Tracheal epithelial cell (primary cell): ENCODE measurements at places on chromosomes 16 and 17. TPM values are rescaled to one million over a fixed set of nuclear protein-coding genes. Genes with fewer than 3 reads are reported as not detected.

Gene TSPAN10
- total RNA-seq: 0.21 and 0.48 TPM in 2 replicates

Gene LRRC46
- not detected in 2 replicates for total RNA-seq

Gene LGALS3BP
- 235 and 420 TPM in 2 replicates for total RNA-seq

Gene BCL6B
- under 0.01 TPM in 2 replicates for total RNA-seq

Gene CDRT4
- total RNA-seq: 0.24 and 0.43 TPM in 2 replicates

Gene CCP110
- total RNA-seq: 2.7 and 6.0 TPM in 2 replicates

Gene CTRB2
- not detected in 2 replicates for total RNA-seq

Gene CES1
- total RNA-seq: 1.2 TPM in 1 of 2 replicates, not detected in the other

Gene IL21R
- total RNA-seq: 0.21 TPM in 1 of 2 replicates, not detected in the other

Gene HASPIN
- 0.43 and 2.2 TPM in 2 replicates for total RNA-seq

Gene CD300LF
- not detected in 2 replicates for total RNA-seq

Gene NPIPA5
- 0.24 and 3.4 TPM in 2 replicates for total RNA-seq

Gene USP43
- total RNA-seq: 11.1 and 17.6 TPM in 2 replicates

Gene TBC1D3G
- not detected in 2 replicates for total RNA-seq

Gene RRAD
- 62.4 and 118 TPM in 2 replicates for total RNA-seq

Gene TMEM238L
- not detected in 2 replicates for total RNA-seq

Gene RILP
- total RNA-seq: 6.7 and 9.8 TPM in 2 replicates

Gene BRIP1
- total RNA-seq: 1.5 and 3.6 TPM in 2 replicates

Gene NPB
- total RNA-seq: 1.9 and 2.6 TPM in 2 replicates

Gene KRT12
- total RNA-seq: not detected in 2 replicates

Gene RAC3
- 14.3 and 40.7 TPM in 2 replicates for total RNA-seq

Gene GAST
- 2.1 TPM in 1 of 2 replicates, not detected in the other for total RNA-seq

Gene KRT20
- not detected in 2 replicates for total RNA-seq

Gene PLD6
- total RNA-seq: 1.4 and 3.6 TPM in 2 replicates

Gene PHOSPHO1
- not detected in 2 replicates for total RNA-seq

Gene HOXB7
- total RNA-seq: 0.21 and 1.4 TPM in 2 replicates

Gene ICAM2
- total RNA-seq: 0.43 and 5.5 TPM in 2 replicates

Gene TPSD1
- total RNA-seq: not detected in 2 replicates

Gene SDF2
- 51.1 and 56.1 TPM in 2 replicates for total RNA-seq

Gene ITGAD
- not detected in 2 replicates for total RNA-seq

Gene TP53
- 15.8 and 23.1 TPM in 2 replicates for total RNA-seq

Gene EXOC3L1
- not detected in 2 replicates for total RNA-seq

Gene PARD6A
- 1.9 and 2.7 TPM in 2 replicates for total RNA-seq

Gene EVPL
- total RNA-seq: 28.2 and 44.8 TPM in 2 replicates
